ENCODE measurements at places on chromosomes 2 and 18.

- DNase-seq: no peak
Observed at GRCh38 chr2:109144271-109144670, 15.3 kb downstream of the SH3RF3 start.

DNA sequence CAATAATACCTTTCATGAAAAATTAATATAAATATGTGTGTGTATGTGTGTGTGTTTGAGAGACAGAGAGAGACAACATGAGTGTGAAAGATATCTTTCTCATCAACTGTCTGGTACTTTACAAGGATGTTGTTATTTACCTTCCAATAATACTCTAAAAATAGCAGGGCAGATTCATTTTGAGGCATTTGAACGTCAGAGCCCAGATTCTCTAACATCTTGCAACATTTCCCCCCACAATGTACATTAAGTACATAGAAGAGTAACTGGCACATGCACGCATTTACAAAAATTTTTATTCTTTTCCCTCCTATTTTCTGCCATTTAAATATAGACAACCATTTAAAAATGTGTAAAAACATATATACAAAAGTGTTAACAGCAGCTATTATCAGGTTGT lies 100.9 kb downstream of the PID1 start:
- DNase-seq: no peak

GRCh38 chr18:68436485-68436884 lies 278.4 kb downstream of the TMX3 start:
- DNase-seq: no peak

- DNase-seq: no peak
Observed at GRCh38 chr2:152627351-152627957, 89.8 kb downstream of the PRPF40A start.

DNA sequence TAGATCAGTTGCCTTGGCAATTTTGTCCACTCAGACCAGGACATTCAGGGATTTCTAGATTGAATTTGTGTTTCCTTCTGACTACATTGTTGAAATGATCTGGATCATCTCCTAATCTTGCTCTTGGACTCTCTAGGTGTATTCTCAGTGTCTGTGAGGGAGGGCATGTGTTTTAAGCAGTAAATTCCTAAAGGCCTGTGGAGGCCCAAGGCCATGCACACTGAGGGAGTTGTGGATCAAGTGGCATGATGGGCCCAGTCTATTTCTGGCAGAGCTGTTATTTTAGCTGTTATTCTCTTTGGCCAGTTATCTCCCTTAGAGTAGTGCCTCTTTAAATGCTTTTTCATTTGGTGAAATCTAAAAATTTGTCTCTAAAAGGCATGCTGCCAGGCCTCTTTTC lies 144.9 kb downstream of the RPIA start:
- no peak for DNase-seq

- no peak for DNase-seq
Observed at GRCh38 chr2:144500563-144500962, 19.4 kb downstream of the ZEB2 start.

DNA sequence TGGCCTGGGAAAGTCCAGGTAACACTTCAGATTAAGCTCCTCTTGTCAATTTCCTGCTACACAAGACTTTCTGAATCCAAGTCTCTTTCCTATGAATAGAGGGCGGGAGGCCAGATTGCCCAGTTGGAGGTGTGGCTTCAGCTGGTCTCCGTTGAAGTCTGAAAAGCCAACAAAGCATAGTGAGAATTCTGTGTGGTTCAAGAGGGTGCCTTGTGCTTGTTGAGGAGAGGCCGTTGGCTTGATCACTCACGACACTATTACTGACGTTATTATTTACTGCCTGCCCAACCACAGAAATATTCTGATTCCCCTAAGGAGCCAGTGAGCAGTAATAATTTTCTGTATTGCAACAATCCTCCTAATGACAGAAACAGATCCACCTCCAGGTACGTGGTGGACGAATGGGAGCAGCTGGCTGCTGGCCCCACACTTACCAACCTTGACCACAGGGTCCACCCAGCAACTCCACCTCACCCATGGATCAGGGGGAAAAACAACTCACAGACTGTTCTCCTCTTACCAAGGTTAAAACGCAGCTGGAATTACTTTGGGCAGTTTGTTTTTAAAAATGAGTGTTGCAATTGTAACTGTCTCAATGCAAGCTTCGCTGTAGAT lies 21.9 kb downstream of the NRP2 start:
- DNase-seq: no peak

DNA sequence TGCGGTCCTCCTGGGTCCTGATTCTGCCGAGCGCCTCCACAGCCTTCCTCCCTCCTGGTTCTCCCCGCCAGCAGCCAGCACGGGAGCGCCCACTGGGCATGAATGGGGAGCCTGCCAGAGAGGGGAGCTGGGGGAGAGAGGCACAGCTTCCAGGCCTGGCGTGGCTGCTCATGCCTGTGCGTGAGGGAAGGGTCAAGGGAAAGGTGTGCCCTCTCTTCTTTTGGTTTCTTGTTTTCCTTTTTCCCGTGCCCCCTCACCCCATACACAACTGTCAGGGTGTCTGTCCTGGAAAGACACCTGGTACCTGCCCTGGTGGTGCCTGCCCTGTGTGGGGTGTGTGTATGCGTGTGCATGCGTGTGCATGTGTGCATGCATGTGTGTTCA lies 4.7 kb upstream of the NEURL3 start:
- DNase-seq: no peak

DNA sequence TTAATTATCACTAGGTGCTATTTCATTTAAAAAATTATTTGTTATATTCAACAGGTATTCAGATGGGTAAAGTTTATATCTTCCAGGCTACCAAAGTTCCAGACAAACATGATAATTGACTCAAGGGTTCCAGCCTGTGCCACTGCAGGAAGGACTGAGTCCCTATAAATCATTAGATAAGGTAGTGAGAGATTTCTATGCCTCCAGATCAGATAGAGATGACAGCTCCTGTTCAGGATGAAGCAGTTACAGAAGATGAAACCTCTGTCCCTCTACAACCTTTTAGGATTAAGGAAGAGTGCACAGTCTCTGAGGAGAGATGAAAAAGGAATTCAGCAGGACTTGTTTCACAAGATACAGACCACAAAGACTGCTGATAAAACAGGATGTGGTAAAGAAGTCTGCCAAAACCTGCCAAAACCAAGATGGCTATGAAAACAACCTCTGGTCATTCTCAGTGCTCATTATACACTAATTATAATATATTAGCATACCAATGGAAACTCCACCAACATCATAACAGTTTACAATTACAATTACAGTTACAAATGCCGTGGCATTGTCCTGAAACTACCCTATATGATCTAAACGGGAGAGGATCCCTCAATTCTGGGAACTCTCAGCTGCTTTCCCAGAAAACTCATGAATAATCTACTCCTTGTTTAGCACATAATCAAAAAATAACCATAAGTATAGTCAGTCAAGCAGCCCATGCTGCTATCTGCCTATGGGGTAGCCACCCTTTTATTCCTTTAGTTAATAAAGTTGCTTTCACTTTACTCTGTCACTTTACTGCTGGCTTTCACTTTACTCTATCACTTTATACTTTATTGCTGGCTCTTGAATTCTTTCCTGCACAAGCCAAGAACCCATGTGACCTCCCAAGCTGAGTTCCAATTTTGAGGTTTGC lies 288.5 kb downstream of the PDE11A start:
- no peak for DNase-seq

DNA sequence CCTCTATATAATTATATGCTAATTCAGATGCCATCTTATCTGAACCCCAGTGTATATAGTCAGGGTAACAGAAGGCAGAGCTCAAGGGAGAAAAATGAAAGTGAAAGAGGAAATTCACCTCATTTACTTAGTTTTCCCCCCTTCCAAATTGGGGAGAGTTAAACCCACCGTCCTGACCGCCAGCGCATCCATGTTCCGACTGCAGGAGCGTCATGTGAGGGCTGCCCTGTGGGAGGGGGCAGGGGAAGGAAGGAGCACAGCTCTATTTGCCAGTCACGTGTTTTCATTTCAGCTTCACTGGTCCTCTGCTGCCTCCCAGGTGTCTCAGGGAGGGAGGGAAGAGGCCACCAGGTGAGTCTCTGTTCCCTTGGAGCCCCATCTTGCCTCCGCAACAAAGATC lies 13.2 kb downstream of the CNNM4 start:
- no peak for DNase-seq

GRCh38 chr2:239819974-239820555 lies 205.1 kb downstream of the NDUFA10 start:
- DNase-seq: no peak

GRCh38 chr2:159035790-159036411 lies 67.5 kb downstream of the TANC1 start:
- no peak for DNase-seq

GRCh38 chr18:3653263-3653850 lies 203.4 kb downstream of the TGIF1 start:
- no peak for DNase-seq

- no peak for DNase-seq
Observed at GRCh38 chr2:229903037-229903436, 18.8 kb downstream of the TRIP12 start.

All from AG09319 (cell line).